Uterus (tissue), 4 donors: ENCODE measurements at places on chromosomes 1 and 21.

GRCh38 chr1:68301471-68302001, 69.2 kb upstream of the WLS start:
- H3K4me3 ChIP-seq, result no peak overlapping the region
- H3K36me3 ChIP-seq, result no peaks in the 10 kb centered on the region
- H3K27me3 ChIP-seq, result no peaks in the 10 kb centered on the region
- DNase-seq, result no peak
- no peaks in the 10 kb centered on the region for H3K4me1 ChIP-seq

- no peak overlapping the region for H3K4me3 ChIP-seq
- no peak overlapping the region for H3K27ac ChIP-seq
- DNase-seq, result no peak
- H3K36me3 ChIP-seq, result no peaks in the 10 kb centered on the region
Observed at GRCh38 chr1:38059635-38060250, 13.2 kb upstream of the POU3F1 start.

- no peaks in the 10 kb centered on the region for H3K36me3 ChIP-seq
- DNase-seq, result no peak
- H3K27ac ChIP-seq, result no peak overlapping the region
- H3K4me1 ChIP-seq, result no peaks in the 10 kb centered on the region
- no peak overlapping the region for H3K4me3 ChIP-seq
Observed at GRCh38 chr1:111778541-111779051, 22.9 kb downstream of the DDX20 start.

- no peaks in the 10 kb centered on the region for H3K27me3 ChIP-seq
- no peak for DNase-seq
- no peak overlapping the region for H3K27ac ChIP-seq
- no peak overlapping the region for H3K4me3 ChIP-seq
- H3K4me1 ChIP-seq, result no peaks in the 10 kb centered on the region
Observed at GRCh38 chr1:217029281-217030157, 306.3 kb upstream of the ESRRG start.

GRCh38 chr1:151613282-151613780, 1.5 kb downstream of the SNX27 start:
- no peak for DNase-seq
- peak overlapping the region; percentile 92 for H3K27ac ChIP-seq
- no peaks in the 10 kb centered on the region for H3K27me3 ChIP-seq
- peak overlapping the region; percentile 98 for H3K4me3 ChIP-seq

GRCh38 chr21:32929633-32930038, 96.1 kb upstream of the OLIG2 start:
- no peak for DNase-seq
- H3K27me3 ChIP-seq, result no peaks in the 10 kb centered on the region
- no peak overlapping the region for H3K27ac ChIP-seq
- H3K4me1 ChIP-seq, result no peaks in the 10 kb centered on the region

DNA sequence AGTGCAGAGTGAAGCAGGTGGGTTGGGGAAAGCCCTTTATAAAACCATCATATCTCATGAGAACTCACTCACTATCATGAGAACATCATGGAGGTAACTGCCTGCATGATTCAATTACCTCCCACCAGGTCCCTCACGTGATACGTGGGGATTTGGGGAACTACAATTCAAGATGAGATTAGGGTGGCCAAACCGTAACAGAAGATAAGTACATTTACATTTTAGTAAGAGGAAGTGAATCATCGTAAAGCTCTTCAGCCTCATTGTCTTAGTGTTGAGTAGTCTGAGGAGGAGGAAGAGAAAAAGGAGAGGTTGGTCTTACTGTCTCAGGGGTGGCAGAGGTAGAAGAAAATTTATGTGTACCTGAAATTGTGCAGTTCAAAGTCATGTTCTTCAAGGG, 1053.4 kb upstream of the ADGRL4 start:
- no peaks in the 10 kb centered on the region for H3K4me1 ChIP-seq
- no peak for DNase-seq
- no peaks in the 10 kb centered on the region for H3K36me3 ChIP-seq

- H3K27ac ChIP-seq, result no peak overlapping the region
- no peaks in the 10 kb centered on the region for H3K4me1 ChIP-seq
- H3K27me3 ChIP-seq, result no peaks in the 10 kb centered on the region
- DNase-seq, result no peak
- no peak overlapping the region for H3K4me3 ChIP-seq
Observed at GRCh38 chr1:65292861-65293593, 16.3 kb upstream of the DNAJC6 start.

- no peaks in the 10 kb centered on the region for H3K4me1 ChIP-seq
- H3K4me3 ChIP-seq, result no peak overlapping the region
- no peaks in the 10 kb centered on the region for H3K27me3 ChIP-seq
- no peak overlapping the region for H3K27ac ChIP-seq
- no peaks in the 10 kb centered on the region for H3K36me3 ChIP-seq
- no peak for DNase-seq
Observed at GRCh38 chr1:210505601-210506496, 177.1 kb downstream of the HHAT start.

GRCh38 chr1:58874757-58875755, 91.2 kb upstream of the JUN start:
- H3K27me3 ChIP-seq, result no peaks in the 10 kb centered on the region
- peak; percentile 34 for DNase-seq
- no peaks in the 10 kb centered on the region for H3K36me3 ChIP-seq
- H3K4me1 ChIP-seq, result no peaks in the 10 kb centered on the region
- H3K4me3 ChIP-seq, result no peak overlapping the region

DNA sequence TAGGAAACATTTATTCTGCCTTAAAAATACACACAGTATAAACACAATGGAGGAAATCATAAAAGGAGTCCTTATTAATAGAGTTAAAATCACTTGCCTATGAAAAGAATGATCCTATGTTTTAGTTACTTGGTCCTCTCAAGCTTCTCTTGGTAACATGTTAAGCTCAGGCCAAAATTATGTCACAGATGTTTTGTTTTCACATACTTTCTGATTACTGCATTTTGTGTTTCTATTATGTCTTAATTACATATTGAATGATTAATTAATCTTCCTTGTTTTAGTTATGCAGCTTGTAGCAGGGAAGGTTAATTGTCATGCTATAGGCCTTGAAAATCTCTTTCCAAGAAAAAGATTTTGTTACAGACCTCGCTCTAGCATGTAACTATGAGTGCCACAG, 406.0 kb downstream of the PLA2G4A start:
- DNase-seq, result no peak
- H3K4me1 ChIP-seq, result no peaks in the 10 kb centered on the region
- no peak overlapping the region for H3K4me3 ChIP-seq

DNA sequence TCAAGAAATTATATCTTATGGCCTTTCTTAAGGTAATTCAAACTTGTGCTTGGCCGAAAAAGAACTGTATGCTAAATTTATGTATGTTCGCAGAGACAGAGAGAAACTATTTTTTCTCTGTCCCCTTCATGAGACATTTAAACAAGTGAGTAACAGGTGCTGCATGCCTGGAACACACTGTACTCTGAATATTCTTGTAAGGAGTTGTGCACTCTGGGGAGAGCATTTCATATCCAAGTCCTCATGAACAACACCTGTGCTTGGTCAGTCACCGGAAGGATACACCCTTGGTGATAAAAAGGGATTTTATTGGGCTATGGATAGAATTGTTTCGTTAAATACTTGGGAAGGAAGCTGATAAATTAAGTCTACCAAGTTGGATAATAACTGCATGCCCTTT, 220.8 kb upstream of the NRIP1 start:
- no peak overlapping the region for H3K4me3 ChIP-seq
- no peaks in the 10 kb centered on the region for H3K4me1 ChIP-seq
- H3K36me3 ChIP-seq, result no peaks in the 10 kb centered on the region
- no peaks in the 10 kb centered on the region for H3K27me3 ChIP-seq

GRCh38 chr1:42968654-42969053, 10.0 kb upstream of the SLC2A1 start:
- H3K4me3 ChIP-seq, result no peak overlapping the region
- H3K27me3 ChIP-seq, result no peaks in the 10 kb centered on the region
- no peaks in the 10 kb centered on the region for H3K4me1 ChIP-seq
- DNase-seq, result no peak
- no peaks in the 10 kb centered on the region for H3K36me3 ChIP-seq

DNA sequence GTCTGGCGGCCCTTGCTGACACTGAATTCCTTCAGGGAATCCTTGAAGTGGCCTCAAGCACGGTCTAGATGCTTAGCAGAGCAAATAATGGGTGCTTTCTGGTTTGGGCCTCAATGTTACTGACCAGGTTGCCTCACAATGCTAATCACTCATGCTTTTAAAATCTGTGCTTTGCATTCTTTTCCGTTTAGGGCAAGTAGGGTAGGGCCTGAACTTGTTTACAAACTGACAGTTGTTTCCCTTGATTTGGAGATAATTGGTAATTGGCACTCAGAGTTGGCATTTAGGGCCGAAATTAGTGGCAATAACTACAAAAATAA, 1.4 kb downstream of the VPS13D start:
- no peaks in the 10 kb centered on the region for H3K4me1 ChIP-seq
- peak overlapping the region; percentile 79 for H3K27ac ChIP-seq
- no peaks in the 10 kb centered on the region for H3K36me3 ChIP-seq
- H3K4me3 ChIP-seq, result peak overlapping the region; percentile 93
- H3K27me3 ChIP-seq, result no peaks in the 10 kb centered on the region
- DNase-seq, result no peak

DNA sequence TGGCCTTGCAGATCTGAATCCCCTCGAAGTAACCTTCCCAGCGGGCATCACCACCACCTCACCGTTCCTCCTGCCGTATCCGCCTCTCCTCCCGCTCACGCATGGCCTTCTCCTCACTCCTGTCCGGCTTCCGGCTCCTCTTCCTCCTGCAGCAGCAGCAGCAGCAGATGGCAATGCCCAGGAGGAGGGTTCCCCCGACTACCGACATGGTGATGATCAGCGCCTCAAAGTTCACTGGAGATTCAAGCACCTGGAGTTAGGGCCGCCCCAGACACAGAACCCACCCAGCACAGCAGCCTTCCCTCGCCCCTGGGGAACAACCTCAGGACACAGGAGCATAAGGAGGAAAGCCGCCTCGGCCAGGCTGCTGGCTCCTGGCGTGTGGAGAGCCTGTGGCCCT, 17.4 kb downstream of the PTTG1IP start:
- DNase-seq, result no peak
- no peak overlapping the region for H3K4me3 ChIP-seq
- no peaks in the 10 kb centered on the region for H3K36me3 ChIP-seq
- H3K27me3 ChIP-seq, result no peaks in the 10 kb centered on the region

DNA sequence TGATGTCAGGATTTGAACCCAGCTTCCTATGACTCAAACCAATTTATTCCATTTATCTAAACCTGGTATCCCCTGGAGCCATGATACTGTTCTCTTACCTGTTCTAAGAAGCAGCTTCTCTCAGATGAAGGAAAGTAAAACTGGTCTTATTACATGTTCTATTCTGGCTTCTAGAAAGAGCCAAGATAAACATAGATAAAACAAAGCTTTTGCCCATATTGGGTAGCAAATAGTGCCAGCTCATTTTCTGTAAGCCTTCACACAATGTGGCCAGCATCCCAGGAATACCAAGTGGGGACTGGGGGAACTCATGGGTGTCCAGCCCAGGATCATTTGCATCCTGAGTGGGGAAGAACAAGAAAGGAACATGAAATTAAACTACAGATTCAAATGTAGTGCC, 53.5 kb upstream of the EPHA8 start:
- no peak overlapping the region for H3K27ac ChIP-seq
- H3K4me3 ChIP-seq, result no peak overlapping the region

GRCh38 chr1:183251959-183252450, 65.9 kb downstream of the LAMC2 start:
- no peaks in the 10 kb centered on the region for H3K36me3 ChIP-seq
- H3K27ac ChIP-seq, result no peak overlapping the region
- no peaks in the 10 kb centered on the region for H3K27me3 ChIP-seq
- no peak overlapping the region for H3K4me3 ChIP-seq

GRCh38 chr1:242456726-242457269, 67.7 kb downstream of the PLD5 start:
- no peaks in the 10 kb centered on the region for H3K27me3 ChIP-seq
- no peak overlapping the region for H3K27ac ChIP-seq
- no peak for DNase-seq
- no peak overlapping the region for H3K4me3 ChIP-seq
- H3K36me3 ChIP-seq, result no peaks in the 10 kb centered on the region

GRCh38 chr1:207964195-207964966, 53.5 kb upstream of the CD34 start:
- peak overlapping the region; percentile 31 for H3K4me3 ChIP-seq
- H3K27ac ChIP-seq, result peak overlapping the region; percentile 75
- no peak for DNase-seq
- no peaks in the 10 kb centered on the region for H3K27me3 ChIP-seq

DNA sequence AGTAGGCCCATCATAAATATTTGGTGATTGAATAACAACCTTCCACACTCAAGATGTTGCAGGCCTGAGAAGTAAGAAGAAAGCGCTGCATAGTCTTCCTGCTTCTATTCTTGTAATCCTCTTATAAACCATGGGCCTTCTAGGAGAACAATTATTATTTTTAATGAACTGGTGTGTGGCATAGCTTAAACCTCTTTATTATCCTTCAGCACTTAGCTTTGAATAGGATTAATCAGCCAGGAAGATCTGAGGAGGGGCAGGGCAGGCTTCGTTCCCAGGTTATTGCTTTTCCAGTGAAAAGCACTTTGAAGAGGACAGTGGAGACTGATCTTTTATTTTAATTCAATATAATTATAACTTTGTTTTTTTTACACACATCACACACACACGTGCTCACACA, 42.3 kb downstream of the KIF26B start:
- H3K4me3 ChIP-seq, result no peak overlapping the region
- DNase-seq, result no peak
- H3K4me1 ChIP-seq, result no peaks in the 10 kb centered on the region
- no peaks in the 10 kb centered on the region for H3K27me3 ChIP-seq
- H3K27ac ChIP-seq, result no peak overlapping the region

DNA sequence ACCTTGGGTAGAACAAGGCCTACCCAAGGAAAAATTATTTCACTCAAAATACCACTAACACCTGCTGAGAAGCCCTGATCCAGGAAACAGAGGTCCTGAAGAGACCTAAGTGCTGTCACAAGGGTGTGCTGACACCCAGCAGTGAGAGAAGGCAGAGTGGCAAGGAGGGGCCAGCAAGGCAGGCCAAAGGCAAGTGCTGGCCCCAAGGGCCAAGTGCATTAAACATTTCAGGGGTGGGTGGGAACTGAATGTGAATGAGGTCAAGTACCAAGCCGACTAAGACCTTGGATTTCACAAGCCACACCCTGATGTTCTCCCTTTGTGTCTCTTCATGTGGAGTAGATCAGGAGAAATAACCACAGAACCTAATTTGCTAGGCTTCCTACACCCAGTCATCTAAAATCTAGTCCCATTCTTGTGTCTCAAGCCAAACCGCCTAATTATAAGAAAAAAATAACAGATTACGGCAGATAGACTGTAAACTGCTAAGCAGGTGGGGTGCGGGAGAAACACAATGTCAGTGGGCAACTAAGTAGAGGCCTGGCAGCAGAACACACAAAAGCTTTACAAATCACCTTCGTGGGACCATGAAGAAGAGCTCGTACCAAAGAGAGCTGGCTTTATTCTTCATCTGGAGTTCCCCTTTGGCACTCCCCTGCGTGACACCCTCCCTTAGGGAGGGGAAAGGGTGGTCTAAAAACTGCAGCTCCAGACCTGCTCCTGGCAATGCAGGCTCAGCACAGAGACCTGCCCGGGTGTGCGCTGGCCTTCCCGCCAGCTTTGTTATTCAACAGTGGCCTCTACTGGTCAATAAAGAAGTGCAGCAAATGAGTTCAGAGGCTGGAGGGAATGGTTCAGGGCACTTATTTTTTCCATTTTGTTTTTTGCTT, 8.7 kb downstream of the UBE2G2 start:
- H3K27ac ChIP-seq, result no peak overlapping the region
- no peak overlapping the region for H3K4me3 ChIP-seq
- peak; percentile 33 for DNase-seq
- H3K36me3 ChIP-seq, result no peaks in the 10 kb centered on the region
- no peaks in the 10 kb centered on the region for H3K4me1 ChIP-seq
